Panc1 (cell line): ENCODE measurements at places on chromosomes 6 and 20. TPM values are rescaled to one million over a fixed set of nuclear protein-coding genes. Genes with fewer than 3 reads are reported as not detected.

COL12A1 gene
- 10.4 TPM for total RNA-seq

CDKAL1 gene
- 14.5 TPM for total RNA-seq

CFB gene
- total RNA-seq = 5.6 TPM

TRIM31 gene
- total RNA-seq = not detected

GRCh38 chr6:111361648-111362047 lies 121.4 kb downstream of the REV3L start:
- DNase-seq = peak; percentile 17
- H3K36me3 ChIP-seq = peaks cover 23% of the 10 kb centered on the region
- no peak overlapping the region for H3K27ac ChIP-seq

DNA sequence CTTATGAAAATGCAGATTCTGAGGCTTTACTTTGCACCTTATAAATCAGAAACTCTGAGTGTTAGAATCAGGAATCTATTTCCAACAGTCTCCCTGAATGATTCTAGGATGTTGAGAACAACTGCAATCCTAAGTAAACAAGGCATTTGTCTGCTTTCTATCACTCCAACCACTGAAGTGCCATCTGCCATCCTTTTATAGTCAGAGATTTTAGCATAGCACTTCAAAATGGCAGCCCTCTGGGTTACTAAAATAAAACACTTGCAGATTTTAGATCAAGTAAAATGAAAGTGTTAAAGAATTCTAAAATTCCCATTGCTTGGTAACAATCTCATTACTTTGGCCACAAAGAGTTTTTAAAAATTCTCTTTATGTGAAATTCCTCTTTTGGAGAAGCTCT lies 258.9 kb downstream of the CD109 start:
- no peaks in the 10 kb centered on the region for H3K4me1 ChIP-seq
- 0 out of 2 replicates have a peak, but pooled peaks cover 2% of the 10 kb centered on the region for H3K27me3 ChIP-seq
- no peak for DNase-seq
- no peaks in the 10 kb centered on the region for H3K36me3 ChIP-seq

DNA sequence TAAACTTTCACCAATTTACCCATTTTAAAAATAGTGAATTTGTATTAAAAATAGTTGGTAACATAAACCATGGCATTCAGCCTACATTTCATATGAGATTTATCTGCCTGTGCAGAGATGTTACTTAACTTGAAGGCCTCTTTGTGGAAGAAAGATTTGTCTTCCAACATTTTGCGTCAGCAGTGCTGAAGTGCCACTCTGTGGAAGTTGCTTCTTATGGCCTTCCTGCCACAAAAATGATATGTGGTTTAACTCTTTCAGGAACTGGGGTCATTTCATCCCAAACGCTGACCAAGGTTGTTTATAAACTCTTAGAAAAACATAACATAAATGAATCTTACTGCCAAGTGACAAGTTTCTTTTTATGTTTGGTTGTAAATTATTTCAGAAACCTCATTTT lies 246.8 kb downstream of the ARID1B start:
- no peak overlapping the region for H3K4me3 ChIP-seq
- no peak for DNase-seq
- no peaks in the 10 kb centered on the region for H3K27me3 ChIP-seq
- peaks cover 26% of the 10 kb centered on the region for H3K4me1 ChIP-seq
- H3K27ac ChIP-seq = no peak overlapping the region

DNA sequence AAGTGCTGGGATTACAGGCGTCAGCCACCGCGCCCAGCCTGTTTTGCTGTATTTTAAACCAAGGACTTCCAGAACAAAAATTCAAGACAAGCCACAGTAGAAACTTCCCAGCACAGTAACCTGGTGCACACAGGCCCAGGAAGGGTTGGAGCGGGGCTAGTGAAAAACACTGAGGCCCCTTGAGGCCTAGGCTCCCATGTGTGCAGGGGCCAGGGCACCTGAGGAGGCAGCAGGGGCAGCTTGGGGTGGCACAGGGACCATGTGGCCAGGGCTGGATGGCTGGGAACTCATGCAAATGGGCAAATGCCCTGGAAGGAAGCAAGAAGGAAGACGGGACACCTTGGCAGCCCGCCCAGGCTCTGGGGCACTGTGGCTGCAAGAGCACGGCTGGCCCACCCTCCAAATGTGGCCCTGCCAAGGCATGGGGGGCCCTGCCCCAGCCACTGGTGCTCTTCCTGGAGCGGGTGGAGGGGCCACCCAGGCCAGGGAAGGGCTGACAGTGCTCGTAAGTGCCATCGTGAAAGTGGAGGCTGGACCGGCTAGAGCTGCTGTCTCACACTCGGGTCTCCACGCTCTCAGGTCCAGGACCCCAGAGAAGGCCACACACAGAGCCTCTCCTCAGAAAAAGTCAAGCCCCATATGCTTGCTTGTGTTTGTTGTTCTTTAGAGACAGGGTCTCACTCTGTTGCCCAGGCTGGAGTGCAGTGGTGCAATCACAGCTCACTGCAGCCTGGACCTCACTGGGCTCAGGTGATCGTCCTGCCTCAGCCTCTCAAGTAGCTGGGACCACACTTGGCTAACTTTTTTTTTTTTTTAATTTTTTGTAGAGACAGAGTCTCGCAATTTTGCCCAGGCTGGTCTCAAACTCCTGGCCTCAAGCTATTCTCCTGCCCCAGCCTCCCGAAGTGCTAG lies 10.3 kb downstream of the SLC2A4RG start:
- H3K4me1 ChIP-seq = 0 out of 2 replicates have a peak, but pooled peaks cover 3% of the 10 kb centered on the region
- no peaks in the 10 kb centered on the region for H3K36me3 ChIP-seq
- H3K4me3 ChIP-seq = no peak overlapping the region
- H3K27me3 ChIP-seq = no peaks in the 10 kb centered on the region
- DNase-seq = no peak

GRCh38 chr6:170030821-170031471 lies 259.9 kb downstream of the DLL1 start:
- no peak overlapping the region for H3K4me3 ChIP-seq
- H3K27ac ChIP-seq = no peak overlapping the region
- H3K27me3 ChIP-seq = no peaks in the 10 kb centered on the region
- H3K4me1 ChIP-seq = no peaks in the 10 kb centered on the region

- H3K27me3 ChIP-seq = no peaks in the 10 kb centered on the region
- DNase-seq = no peak
- H3K36me3 ChIP-seq = no peaks in the 10 kb centered on the region
- H3K4me3 ChIP-seq = no peak overlapping the region
- no peaks in the 10 kb centered on the region for H3K4me1 ChIP-seq
Observed at GRCh38 chr6:124775121-124775520, 187.1 kb upstream of the RNF217 start.
